Natural killer cell treated with Interleukin-12 subunit alpha and Interleukin-12 subunit beta and Interleukin-15 and Interleukin-18, amount 100 ng/mL, for 72 hours (primary cell): ENCODE measurements at places on chromosomes 6 and 20.

DNA sequence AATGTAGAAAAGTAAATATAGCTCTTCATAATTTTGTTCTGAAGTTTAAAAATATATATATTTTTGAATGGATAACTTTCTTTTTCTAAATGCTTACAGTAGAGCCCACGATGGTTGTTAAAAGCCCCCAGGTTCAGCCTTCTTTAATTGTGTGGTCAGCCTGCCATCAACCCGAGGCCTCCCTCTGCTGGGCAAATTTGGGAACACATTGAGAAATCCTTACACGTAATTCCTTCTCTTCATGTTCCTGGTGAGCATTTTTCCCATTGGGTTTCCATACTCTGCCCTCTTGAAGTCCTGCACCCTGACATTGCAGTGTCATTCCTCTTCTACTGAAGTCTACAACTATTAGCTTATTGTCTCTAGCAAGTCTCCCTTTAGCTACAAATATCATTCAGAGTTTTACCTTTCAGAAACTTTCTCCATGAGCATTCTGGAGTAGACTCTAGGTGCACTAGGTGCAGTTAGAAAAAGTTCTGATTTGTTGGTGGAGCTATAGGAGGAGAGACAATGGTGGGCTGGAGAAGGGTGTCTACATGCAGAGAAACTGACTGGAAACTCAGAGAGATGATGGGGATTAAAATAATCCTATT, 40.6 kb downstream of the TRIM38 start:
- peaks cover 3% of the 10 kb centered on the region for H3K4me1 ChIP-seq
- no peak for DNase-seq

DNA sequence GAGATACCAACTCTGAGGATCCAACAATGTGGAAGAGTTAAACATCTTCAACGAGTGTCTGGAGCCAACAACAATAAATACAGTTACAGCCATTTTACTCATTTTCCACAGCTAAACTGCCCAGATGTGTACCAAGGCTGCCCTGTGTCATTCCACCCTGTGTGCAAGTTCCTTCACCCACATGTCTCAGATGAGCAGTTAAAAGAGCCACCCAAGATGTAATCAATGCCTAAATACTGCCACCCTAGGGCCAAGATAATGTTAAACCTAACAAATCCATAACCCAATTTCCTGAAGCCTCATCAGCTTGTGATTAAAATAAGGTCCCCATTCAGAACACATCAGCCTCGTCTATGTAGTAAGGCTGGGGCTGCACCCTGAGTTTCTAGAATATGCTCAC, 59.9 kb downstream of the GMDS start:
- H3K4me3 ChIP-seq, result no peak overlapping the region
- no peak for DNase-seq
- H3K36me3 ChIP-seq, result no peaks in the 10 kb centered on the region
- peaks cover 3% of the 10 kb centered on the region for H3K27me3 ChIP-seq

GRCh38 chr6:143505111-143505510, 6.4 kb downstream of the FUCA2 start:
- H3K27ac ChIP-seq, result no peak overlapping the region
- H3K4me3 ChIP-seq, result no peak overlapping the region
- no peak for DNase-seq
- H3K36me3 ChIP-seq, result peaks cover 17% of the 10 kb centered on the region

DNA sequence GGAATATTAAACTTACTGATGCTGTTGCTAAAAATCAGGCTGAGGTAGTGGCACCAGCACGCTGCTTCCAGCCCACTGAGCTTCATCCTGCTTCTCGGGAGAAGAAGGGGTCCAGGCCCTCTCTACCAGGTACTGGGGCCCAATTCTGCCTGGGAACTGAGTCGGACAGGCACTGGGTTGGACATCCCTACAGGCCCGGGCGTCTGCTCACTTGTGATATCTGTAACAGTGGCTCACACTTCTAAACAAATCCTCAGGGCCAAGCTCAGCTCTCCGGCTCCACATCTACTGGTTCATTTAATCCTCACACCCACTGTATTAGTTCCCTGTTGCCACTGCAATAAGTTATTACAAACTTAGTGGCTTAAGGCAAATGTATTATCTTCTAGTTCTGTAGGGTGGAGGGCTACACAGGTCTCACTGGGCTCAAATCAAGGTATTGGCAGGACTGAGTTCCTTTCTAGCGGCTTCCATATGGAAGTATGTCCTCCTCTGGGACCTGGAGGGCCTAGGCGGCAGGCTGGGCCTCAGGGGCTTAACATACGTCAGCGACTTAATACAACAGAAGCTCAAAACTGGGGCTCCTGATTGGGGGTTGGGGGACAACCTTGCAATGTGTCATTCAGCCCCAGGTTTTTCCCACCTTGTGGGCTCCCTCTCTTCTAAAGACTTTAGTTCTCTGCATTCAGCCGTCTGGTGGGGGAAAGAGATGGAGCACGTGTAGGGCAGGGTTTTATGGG, 1.6 kb upstream of the KCNK15 start:
- peak; percentile 47 for DNase-seq
- no peak overlapping the region for H3K4me3 ChIP-seq
- H3K4me1 ChIP-seq, result peaks cover 14% of the 10 kb centered on the region
- H3K27ac ChIP-seq, result no peak overlapping the region
- no peaks in the 10 kb centered on the region for H3K36me3 ChIP-seq

GRCh38 chr20:3539311-3540107, 68.7 kb downstream of the ATRN start:
- peaks cover 16% of the 10 kb centered on the region for H3K4me1 ChIP-seq
- no peaks in the 10 kb centered on the region for H3K27me3 ChIP-seq
- peaks cover 11% of the 10 kb centered on the region for H3K36me3 ChIP-seq
- no peak for DNase-seq
- H3K4me3 ChIP-seq, result no peak overlapping the region
- no peak overlapping the region for H3K27ac ChIP-seq

DNA sequence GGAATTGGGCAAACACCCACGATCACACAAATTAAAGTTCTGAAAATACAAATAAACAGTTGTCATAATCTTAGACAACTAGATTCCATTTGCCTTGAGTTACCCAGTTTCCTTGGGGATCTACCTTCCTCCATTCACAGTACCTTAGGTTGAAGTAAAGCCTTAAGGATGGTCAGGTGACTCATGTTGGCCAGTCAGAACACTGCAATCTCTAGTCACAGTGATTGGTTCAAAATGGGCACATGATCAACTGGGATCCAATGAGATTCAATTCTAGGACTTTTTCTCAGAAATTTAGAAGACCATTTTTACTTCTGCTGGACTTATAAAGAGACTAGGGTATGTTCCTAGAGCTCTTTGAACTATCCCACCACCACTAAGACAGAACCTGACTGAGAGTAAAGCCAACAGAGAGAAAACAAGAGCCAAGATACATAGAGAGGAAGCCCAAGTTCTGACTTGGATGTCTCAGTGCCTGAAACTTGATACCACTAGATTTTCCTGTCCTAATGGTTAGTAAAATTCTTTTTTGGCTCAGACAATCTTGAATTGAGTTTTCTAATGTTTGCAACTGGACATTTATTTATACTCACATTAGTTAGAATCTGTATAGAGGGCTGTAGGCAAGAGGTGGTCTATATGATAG, 8.6 kb upstream of the CLIC5 start:
- no peaks in the 10 kb centered on the region for H3K4me1 ChIP-seq
- no peaks in the 10 kb centered on the region for H3K36me3 ChIP-seq
- H3K4me3 ChIP-seq, result no peak overlapping the region
- H3K27me3 ChIP-seq, result peaks cover 23% of the 10 kb centered on the region

- no peaks in the 10 kb centered on the region for H3K36me3 ChIP-seq
- DNase-seq, result no peak
- H3K27me3 ChIP-seq, result peaks cover 6% of the 10 kb centered on the region
These were observed 22.7 kb upstream of the FBXL4 start for GRCh38 chr6:98970469-98970868.

DNA sequence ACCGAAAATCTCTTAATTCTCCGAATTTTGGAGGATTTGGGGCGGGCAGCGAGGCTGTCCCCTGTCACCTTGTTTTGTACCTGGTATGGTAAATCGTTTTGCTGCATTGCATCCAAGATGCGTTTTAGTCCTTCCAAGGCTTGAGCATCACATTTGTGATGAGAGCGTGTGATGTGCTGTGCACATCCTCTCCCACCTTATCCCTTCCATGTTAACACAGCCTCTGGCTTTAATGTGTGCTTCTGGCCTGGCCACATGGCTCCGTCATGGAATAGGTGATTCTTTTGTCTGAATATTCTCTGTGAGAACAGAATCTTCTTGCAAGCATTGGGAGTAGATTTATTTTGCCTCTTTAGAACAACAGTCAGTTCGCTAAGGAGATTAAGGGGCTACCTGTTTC, 763 bp downstream of the TMEM14A start:
- H3K4me3 ChIP-seq, result peak overlapping the region; percentile 93
- H3K27me3 ChIP-seq, result no peaks in the 10 kb centered on the region
- no peak for DNase-seq
- H3K4me1 ChIP-seq, result peaks cover 32% of the 10 kb centered on the region

DNA sequence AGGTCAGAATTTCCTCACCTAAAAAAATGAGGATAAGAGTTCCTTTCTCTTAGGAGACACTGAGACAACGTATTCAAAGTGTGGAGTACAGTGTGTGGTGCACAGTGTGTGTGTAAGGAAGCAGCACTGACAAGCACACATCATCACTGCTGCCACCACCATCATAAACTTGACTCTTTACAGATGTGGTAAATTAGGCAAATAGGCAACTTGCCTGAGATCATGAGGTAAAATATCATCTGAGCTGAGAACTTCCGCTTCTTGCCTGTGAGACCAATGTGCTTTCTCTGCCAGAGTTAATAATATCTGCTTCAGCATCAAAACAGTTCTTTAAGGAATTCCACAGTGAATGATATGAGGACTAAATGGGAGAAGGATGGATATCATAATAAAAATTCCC, 52.7 kb downstream of the LYRM4 start:
- DNase-seq, result no peak
- H3K27me3 ChIP-seq, result no peaks in the 10 kb centered on the region
- no peak overlapping the region for H3K4me3 ChIP-seq
- H3K4me1 ChIP-seq, result no peaks in the 10 kb centered on the region

GRCh38 chr20:61134296-61135030, 117.6 kb upstream of the CDH4 start:
- H3K27me3 ChIP-seq, result peaks cover 32% of the 10 kb centered on the region
- H3K4me3 ChIP-seq, result no peak overlapping the region
- H3K27ac ChIP-seq, result no peak overlapping the region
- no peak for DNase-seq
- H3K36me3 ChIP-seq, result no peaks in the 10 kb centered on the region
- no peaks in the 10 kb centered on the region for H3K4me1 ChIP-seq

GRCh38 chr20:57308451-57309271, 20.9 kb upstream of the SPO11 start:
- H3K4me3 ChIP-seq, result no peak overlapping the region
- no peaks in the 10 kb centered on the region for H3K4me1 ChIP-seq
- H3K27me3 ChIP-seq, result peaks cover 22% of the 10 kb centered on the region
- H3K27ac ChIP-seq, result no peak overlapping the region

DNA sequence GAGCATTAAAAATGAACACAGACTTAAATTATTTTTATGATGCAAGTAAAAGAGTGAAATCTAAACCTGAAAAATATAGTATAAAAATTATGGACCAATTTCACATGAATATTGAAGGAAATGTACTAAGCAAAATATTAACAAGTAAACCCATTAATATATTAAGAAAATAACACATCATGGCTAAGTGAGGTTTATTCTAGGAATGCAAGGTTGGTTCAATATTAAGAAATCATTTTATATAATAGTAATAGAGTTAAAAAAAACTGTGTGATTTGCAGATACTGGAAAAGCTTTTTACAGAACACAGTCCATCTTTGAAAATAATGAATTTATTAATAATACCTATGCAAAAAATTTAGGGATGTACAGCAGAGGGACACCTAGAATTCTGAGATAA, 20.9 kb downstream of the ZSCAN12 start:
- no peaks in the 10 kb centered on the region for H3K27me3 ChIP-seq
- H3K27ac ChIP-seq, result no peak overlapping the region
- no peak overlapping the region for H3K4me3 ChIP-seq
- peaks cover 15% of the 10 kb centered on the region for H3K4me1 ChIP-seq
- DNase-seq, result no peak

GRCh38 chr6:167963589-167964057, 33.8 kb upstream of the KIF25 start:
- peaks cover 4% of the 10 kb centered on the region for H3K36me3 ChIP-seq
- no peaks in the 10 kb centered on the region for H3K4me1 ChIP-seq
- no peak overlapping the region for H3K27ac ChIP-seq
- DNase-seq, result no peak
- H3K4me3 ChIP-seq, result no peak overlapping the region
- peaks cover 4% of the 10 kb centered on the region for H3K27me3 ChIP-seq

GRCh38 chr6:28474441-28475219, 31.3 kb upstream of the ZSCAN23 start:
- peaks cover 34% of the 10 kb centered on the region for H3K27me3 ChIP-seq
- H3K36me3 ChIP-seq, result no peaks in the 10 kb centered on the region
- DNase-seq, result no peak
- H3K27ac ChIP-seq, result no peak overlapping the region
- peak overlapping the region; percentile 1 for H3K4me3 ChIP-seq

GRCh38 chr6:37273690-37274089, 15.7 kb upstream of the TMEM217 start:
- H3K27ac ChIP-seq, result peak overlapping the region; percentile 89
- H3K4me1 ChIP-seq, result peaks cover 72% of the 10 kb centered on the region
- H3K36me3 ChIP-seq, result peaks cover 9% of the 10 kb centered on the region
- H3K27me3 ChIP-seq, result no peaks in the 10 kb centered on the region
- H3K4me3 ChIP-seq, result peak overlapping the region; percentile 77
